ENCODE measurements at places on chromosomes 11 and 22.

DNA sequence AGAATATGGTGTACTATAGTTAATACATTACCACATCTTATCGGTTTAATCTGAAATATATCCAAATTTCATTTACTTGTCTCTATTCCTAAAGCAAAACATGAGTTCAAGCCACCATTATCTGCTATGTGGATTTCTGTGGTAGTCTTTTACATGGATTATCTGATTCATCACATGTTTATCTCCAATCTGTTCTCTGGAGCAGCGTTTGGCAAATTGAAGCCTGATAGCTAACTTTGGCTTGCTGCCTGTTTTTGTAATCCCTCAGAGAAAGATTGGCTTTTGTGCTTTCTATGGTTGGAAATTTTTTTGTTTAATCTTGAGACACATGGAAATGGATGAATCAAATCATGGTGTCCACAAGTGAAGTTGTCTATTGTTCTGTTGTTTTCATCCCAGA lies 274.3 kb downstream of the JRKL start:
- no peak for DNase-seq

- DNase-seq: no peak
These were observed 16.7 kb downstream of the INCENP start for GRCh38 chr11:62140304-62141110.

GRCh38 chr11:64770120-64770519 lies 8.2 kb downstream of the SF1 start:
- DNase-seq: no peak

DNA sequence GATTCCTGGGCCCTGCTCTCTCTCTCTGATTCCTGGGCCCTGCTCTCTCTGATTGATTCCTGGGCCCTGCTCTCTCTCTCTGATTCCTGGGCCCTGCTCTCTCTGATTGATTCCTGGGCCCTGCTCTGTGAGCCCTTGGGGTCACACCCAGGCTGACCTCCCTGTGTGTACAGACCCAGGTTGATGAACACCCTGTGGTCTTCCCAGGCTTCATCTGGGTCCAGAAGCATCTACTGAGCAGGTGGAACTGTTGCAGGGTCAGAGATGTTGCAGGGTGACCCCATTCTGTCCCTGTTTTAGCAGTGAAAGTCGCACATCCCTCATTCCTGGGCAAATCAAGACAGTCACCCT lies 16.3 kb upstream of the GDPD5 start:
- no peak for DNase-seq

GRCh38 chr11:94151903-94152677 lies 23.4 kb downstream of the PANX1 start:
- no peak for DNase-seq

- DNase-seq: no peak
These were observed 61.8 kb upstream of the PRSS23 start for GRCh38 chr11:86738568-86738967.

GRCh38 chr11:16923987-16924386 lies 90.2 kb downstream of the PLEKHA7 start:
- no peak for DNase-seq

- no peak for DNase-seq
These were observed 357.8 kb downstream of the CADM1 start for GRCh38 chr11:115146425-115146824.

- no peak for DNase-seq
These were observed 3.8 kb downstream of the SUSD2 start for GRCh38 chr22:24185001-24185500.

- DNase-seq: no peak
These were observed 19.8 kb upstream of the MPZL2 start for GRCh38 chr11:118283756-118284350.

- DNase-seq: no peak
These were observed 21.4 kb downstream of the KIAA1671 start for GRCh38 chr22:24973872-24974271.

- DNase-seq: peak; percentile 69
These were observed 61.5 kb upstream of the SLC25A18 start for GRCh38 chr22:17501679-17502285.

DNA sequence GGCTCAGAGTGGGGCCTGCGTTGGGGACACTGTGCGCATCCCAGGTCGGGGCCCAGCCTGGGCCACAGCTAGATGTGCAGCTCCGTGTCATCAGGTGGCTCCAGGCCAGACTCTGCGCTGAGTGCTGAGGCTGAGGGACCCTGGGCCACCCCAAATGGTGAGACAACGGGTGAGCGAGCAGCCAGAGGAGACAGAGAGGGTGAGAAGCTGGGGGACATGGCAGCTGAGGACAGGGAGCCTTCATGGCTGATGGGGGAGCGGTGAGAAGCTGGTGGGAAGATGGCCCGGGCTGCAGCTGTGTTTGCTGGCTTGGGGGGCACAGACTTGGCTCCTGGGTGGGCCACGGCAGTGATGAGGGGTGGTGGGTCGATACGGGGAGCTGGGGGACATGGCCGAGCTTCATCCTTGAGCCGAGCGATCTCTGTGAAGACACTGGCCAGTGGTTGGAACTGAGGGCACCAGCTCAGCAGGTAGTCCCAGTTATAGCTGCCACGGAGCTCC lies 2.5 kb upstream of the TPP1 start:
- DNase-seq: no peak

DNA sequence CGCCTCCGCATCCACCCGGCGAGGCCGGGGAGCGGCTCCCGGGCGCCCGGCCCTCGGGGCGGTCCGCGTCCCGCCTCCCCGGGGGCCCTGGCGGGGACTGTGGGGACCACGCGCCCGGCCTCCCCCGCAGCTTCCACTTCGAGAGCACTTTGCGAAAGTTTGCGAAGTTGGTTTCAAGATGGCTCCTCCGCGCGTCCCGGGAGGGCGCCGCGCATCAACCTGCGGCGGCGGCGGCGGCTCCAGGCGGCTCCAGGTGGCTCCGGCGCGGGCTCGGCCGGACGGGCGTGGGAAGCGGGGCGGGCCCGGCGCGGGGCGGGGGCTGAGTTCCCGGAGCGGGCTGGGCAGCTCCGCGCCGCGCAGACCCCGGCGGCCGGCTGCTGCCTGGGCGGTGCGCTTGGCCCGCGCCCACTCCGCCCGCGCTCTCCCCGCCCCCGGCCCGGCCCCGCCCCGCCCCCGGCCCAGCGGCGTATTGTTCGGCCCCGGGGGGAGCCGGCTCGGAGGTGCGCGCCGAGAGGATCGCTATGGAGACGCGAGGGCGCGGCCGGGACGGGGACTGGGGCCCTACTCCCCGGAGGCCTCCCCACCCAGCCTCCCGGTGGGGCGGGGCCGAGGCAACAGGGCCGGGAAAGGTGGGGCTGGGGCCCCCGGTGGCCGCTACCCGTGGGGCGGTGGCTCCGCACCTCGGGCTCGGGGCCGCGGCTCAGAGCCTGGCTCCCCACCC lies at the start of gene CELSR1:
TSS of gene CELSR1 (minus strand) at position 396 of the 721 bp plus-strand sequence. CDS start 450 bp downstream, outside the sequence.
- DNase-seq: peak; percentile 28

DNA sequence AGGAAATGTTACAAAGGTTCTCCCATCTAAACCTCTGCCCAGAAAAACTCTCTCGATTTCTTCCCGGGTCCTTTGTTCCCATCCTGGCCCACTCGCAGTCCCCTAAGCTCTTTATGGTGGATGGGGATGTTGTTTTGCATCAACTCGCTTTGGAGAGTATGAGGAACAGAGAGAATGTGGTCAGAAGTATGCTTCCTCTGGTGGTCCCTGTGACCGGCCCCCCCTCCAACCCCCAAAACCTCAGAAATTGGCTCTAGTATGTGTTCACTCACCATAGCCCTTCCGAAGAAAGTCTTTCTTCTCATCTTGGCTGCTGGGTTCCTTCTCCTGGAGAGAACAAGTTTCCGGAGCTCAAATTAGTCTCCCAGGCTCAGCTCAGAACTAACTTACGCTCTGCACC lies 54.4 kb downstream of the GRAMD1B start:
- DNase-seq: no peak

- peak; percentile 66 for DNase-seq
These were observed 79.1 kb upstream of the LMO2 start for GRCh38 chr11:33970984-33971466.

GRCh38 chr11:114159320-114159719 lies 99.8 kb downstream of the ZBTB16 start:
- DNase-seq: no peak

- DNase-seq: no peak
These were observed 6.0 kb downstream of the UCP2 start for GRCh38 chr11:73976451-73977151.

GRCh38 chr11:66438504-66439466 lies at the start of gene MRPL11:
MRPL11 (minus strand) TSS chr11:66438848; CDS start chr11:66438754, 94 bp downstream.
- DNase-seq: peak; percentile 91

DNA sequence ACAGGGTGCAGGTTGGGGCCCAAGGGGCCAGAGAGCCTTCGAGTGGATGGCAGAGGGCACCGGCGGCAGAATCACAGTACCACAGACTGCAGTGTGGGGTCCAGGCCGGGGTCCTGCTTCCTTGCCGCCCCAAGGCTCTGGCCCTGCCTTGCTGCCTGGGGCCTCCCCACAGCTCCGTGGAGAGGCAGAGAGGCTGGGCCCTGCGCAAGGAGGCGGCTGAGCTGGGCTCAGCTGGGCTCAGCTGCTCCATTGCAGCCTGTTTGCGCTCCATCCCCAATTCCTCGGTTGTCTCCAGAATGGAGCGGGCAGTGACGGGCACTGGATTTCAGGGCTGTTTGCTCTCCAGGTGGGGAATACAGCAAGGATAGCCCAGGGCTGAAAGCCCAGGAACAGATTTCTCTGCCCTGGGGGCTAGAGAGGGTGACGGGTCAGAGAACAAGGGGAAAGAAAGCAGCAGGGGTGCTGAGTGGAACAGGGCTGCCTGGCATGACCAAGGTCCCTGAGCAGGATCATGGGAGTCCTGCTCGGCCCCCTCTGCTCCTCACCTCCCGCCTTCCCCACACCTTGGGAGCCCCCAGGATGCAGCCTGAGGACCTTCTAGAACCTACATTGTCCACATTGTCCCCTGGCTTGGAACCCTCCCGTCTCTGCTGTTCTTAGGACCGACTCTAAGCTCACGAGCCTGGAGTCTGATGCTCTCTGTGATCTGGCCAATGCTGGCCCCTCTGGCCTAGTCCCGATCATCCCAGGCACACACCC lies 18.9 kb downstream of the MRGPRG start:
- DNase-seq: no peak

GRCh38 chr11:80748207-80748925 lies 1307.5 kb upstream of the TENM4 start:
- no peak for DNase-seq

- DNase-seq: no peak
These were observed 731.0 kb upstream of the CNTN5 start for GRCh38 chr11:98289617-98290263.

DNA sequence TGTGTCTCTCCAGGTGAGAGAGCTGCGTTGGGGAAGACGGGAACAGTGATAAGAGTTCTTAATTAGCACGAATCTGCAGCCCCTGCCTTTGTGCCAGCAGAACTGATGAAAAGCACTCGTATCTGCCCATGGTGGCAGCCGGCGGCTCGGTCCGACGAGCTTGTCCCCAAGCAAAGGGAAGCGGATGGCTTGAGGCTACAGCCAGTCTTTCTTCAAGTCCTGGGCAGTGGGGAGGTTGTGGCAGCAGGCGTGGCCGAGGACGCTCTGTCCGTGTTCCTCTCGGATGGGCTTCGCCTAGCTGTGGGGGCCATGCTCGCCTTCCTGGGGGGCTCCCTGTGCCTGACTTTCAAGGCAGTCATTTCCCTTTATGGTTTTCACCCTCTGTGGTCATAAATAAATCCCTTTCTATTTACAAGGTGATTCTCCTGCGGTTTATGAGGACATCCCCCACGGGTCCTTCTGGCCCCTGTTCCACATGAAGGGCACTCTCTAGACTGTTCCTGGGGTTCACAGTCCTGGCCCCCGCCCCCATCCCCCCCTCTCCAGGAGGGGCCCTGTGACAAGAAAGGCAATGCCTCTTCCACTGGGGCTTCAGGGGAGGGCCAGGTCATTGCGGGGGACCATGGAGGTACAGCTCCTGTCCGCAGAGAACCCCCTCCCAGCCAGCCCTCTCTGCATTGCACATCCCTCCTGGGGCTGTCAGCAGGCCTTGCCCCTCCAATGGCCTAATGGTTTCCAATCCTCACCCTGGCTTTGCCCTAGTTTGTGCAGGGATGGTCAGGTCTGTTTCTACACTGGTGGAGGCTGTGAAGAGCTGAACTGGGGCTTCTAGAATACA lies 1212.3 kb downstream of the BRD1 start:
- no peak for DNase-seq

DNA sequence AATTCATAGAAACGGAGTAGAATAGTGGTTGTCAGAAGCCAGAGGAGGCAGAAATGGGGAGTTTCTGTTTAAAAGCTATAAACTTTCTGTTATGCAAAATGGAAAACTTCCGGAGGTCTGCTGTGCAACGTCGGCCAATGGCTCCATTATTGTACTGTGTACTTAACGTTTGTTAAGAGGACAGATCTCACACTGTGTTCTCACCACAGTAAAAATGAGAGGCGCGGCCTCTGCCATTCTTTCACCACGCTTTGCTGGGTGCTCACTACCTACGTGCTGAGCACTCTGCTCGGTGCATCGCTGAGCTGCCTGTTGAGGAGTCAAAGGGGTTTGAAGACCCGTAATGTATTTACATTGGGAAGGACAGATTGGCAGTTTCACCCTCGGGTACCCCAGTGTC lies 218.8 kb upstream of the B3GAT1 start:
- DNase-seq: no peak

- no peak for DNase-seq
These were observed 35.4 kb upstream of the FLI1 start for GRCh38 chr11:128658502-128658901.

GRCh38 chr22:24284747-24285203 lies 14.1 kb downstream of the SPECC1L start:
- no peak for DNase-seq

DNA sequence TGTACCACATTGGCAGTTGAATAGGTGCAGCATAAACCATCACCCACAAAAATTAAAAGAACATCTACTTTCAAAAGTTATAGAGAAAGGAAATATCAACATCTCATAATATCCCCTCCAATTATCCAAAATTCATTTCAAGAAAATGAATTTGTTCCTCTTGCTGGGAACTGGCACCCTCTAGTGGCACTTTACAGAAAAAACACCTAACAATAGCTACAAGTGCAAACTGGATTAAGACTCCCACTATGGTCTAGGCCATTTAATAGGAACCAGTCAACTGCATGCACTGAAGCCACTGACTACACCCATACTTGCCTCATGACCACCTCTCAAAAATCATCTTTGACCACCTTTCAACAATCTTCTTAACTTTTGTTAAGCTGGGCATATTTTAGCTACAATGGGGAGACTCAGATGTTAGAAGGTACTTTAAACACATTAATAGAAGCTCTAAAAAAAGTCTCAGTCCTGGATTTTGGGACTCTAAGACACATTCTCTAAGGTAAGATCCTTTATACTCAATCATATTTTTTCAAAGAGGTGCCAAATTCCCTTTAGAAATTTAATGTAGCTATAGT lies 17.3 kb downstream of the TRAF6 start:
- DNase-seq: peak; percentile 41

GRCh38 chr11:107563702-107564101 lies 1.8 kb downstream of the ALKBH8 start:
- DNase-seq: peak; percentile 13

DNA sequence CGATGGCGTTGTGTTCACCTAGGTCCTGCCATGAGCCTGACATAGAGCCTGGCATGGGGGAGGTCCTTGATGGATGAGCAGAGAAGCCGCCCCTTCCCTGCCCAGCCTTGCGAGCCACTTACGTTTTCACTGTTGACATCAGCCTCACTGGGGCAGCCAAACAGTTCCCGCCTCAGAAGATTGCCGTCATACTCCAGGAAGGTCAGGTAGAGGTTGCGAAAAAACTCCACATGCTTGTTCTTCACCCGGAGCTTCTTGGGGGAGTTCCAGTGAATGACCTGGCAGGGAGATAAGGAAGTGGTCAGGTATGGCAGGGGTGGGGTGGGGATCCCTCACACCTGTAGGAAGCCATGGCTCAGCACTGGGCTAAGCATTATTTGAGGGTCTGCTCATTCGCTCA lies 279.3 kb upstream of the SYN3 start:
- no peak for DNase-seq
